Stimulated activated CD4-positive, alpha-beta T cell treated with anti-CD3 and anti-CD28 coated beads, TNF-alpha, amount 100 ng/mL, for 48 hours (primary cell): ENCODE measurements at places on chromosomes 12 and 14.

DNA sequence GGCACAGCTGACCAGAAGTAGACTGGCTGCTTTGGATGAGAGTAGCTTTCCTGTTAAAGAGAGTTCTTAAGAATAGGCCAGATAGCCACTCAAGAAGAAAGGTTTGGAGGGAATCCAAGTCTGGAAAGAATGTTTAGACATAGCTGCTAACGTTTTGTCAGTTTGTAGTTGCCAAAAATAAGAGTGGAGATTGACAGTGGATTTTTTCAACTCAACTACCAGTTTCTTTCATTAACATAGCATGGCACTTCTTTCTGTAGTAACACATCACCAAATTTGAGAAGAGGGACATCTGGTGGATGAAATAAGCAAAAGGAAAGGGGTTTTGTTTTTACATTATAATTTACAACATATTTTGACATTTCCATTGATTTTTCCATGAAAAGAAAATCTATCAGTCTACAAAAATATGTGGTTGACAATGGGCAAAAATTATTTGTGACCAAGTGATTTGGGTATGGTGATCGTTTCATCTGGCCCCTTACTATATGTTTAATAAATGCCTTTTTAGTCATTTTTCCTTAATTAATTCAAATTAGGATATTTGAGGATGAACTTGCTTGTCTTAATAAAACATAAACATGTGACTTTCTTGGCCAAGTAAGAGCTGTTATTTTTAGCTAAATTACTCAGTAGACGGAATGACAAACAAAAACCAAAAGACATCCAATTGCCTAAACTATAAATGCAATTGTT is 71.1 kb downstream of the PTPRR start:
- DNase-seq, result no peak

GRCh38 chr12:2256915-2257314 is 204.1 kb downstream of the CACNA1C start:
- DNase-seq, result no peak

DNA sequence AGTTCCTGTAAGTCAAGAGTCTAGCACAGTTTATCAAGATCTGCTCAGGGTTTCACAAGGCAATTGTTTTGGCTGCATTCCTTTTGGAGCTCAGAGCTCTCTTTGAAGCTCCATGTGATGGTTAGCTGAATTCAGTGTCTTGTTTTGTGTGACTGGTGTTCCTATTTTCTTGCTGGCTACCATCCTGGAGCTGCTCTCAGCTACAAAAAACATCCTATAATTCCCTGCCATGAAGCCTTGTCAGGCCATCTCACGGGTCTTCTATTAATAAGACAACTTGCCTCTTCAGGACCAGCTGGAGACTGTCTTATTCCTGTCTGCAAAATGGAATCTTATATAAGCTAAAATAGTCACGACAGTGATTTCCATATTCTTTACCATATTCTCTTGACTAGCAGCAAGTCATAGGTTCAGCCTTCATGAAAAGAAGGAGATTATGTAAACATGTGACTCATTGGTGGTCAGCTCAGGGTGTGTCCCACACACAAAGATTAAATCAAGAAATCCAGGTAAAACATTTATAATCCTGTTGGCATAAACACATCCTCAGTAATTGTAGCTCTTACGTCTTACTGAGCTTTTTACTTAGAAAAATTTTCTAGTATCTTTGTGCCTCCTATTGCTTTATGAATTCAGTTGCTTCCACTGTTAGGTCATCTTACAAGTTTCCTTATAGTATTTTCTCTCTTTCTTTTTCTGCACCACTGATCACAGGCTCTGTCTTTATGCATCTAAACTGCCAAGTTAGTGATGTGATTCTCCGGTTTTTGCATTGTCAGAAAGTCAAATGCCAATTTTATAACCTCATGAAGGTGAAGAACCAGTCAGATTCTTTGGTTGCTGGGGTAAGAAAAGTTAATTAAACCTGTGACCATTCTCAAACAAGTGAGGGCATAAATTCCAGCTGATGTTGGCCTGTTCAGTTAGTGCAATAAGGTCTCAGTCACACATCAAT is 378.5 kb upstream of the MGAT4C start:
- DNase-seq, result no peak

DNA sequence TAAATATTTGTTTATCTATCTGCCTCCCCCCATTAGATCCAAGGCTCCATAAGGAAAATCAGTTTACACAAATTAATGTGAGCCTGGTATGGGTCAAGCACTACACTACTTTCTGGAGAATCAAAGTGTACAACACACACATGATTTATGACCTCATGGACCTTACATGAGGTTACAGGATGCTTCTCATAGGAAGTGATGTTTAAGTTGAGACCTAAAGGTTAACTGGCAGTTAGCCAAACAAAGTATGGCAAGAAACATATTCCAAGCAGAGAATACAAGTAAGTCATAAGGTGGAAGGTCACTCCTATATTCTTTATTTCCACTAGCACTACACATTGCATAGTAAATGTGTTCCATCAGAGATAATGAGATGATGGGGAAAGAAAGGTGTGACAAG is 39.2 kb downstream of the OSBPL8 start:
- no peak for DNase-seq

DNA sequence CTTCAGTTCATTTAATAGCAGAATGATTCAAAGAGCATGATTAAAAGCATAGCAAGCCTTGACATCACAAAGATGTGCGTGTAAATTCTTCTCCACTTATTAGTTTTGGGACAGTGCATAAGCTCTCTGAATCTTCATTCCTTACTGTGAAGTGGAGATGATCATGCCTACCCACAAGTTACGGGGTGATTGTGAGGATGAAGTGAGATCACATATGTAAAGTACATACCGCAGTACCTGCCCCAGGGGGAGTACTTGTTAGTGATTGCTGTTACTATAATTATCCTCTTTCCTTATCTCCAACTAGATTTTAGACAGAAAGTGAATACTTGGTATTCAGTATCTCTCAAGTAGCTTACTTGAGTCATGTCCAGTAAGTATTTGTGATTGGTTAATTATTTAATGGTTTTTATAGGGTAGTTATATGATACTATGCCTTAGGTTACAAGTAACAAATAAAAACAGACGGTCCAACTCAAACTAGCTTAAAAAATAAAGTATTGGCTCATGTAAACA is 6.0 kb downstream of the RAD9B start:
- DNase-seq, result no peak

GRCh38 chr12:38523920-38524319 is 207.3 kb downstream of the ALG10B start:
- no peak for DNase-seq

DNA sequence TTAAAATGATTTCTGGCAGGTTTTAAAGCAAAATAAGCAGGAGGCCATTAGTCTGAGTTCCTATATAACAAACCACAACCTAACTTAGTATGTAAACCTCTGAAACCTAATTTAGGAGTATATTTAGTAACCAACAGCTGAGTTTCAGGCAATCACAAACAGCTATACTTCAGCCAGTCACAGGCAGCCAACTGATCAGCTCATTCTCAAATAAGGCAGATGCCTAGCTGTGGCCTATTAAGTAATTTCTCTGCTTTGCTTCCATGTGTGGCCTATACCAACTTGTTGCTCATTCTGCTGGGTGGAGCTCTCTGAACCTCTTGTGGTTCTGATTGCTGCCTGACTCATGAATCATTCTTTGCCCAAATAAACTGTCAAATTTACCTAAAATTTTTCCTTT is 408.9 kb upstream of the FBXO33 start:
- DNase-seq, result no peak
